Stimulated activated CD8-positive, alpha-beta memory T cell treated with anti-CD3 and anti-CD28 coated beads, Interleukin-4, amount 100 ng/mL, for 1 hour (primary cell): ENCODE measurements at places on chromosomes 7 and 10.

DNA sequence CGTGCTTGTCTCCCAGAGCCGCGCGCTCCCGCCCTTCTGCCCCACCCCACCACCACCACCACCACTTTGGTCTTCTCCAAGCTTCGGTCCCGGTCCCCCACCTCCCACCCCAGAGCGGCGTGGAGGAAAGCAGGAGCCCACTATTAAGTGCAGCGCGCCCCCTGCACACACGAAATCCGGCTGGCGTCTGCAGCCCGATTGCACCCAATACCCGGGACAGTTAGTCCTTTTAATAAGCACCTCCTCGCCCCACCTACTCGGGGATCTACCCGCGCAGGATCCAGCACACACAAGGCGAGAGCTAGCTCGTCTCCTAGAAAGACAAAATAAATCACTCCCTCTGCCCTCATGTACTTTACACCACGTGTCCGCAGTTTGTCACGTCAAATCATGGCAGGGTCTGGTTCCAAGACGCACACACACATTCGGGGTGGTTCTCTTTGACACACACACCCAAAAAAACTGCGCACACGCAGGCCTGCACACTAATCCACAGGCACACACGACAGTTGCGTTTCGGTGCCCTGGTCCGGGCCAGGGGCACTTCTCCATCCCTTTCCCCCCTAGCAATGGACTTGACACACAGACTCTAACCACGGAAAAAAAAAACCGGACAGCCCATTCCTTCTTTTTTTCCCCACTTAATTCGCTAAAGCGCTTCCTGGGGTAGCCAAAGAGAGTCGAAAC is 1.6 kb downstream of the SFMBT2 start:
- DNase-seq: no peak

GRCh38 chr10:109914966-109915365 is 8.3 kb downstream of the XPNPEP1 start:
- no peak for DNase-seq

- no peak for DNase-seq
These were observed 36.3 kb upstream of the IL15RA start for GRCh38 chr10:6013413-6014192.

DNA sequence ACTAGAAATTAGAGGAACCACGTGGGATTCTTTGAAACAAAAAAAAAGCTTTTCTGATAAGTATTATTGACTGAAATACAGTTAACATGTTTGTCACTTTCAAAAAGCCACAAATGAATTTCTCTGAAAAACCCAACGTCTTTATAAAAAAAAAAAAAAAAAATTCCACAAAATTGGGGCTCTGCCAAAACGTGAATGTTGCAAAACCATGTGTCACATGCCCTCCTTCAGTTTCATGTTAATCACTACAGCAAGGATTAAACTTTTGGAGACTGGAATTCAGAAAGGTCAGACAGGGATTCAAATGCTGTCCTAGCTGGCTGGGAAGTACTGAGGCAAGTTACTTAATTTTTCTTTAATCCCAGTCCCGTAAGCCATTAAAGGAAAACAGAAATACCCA is 278.0 kb upstream of the KLF14 start:
- DNase-seq: no peak

- DNase-seq: no peak
These were observed 8.1 kb upstream of the OLAH start for GRCh38 chr10:15035385-15036301.

DNA sequence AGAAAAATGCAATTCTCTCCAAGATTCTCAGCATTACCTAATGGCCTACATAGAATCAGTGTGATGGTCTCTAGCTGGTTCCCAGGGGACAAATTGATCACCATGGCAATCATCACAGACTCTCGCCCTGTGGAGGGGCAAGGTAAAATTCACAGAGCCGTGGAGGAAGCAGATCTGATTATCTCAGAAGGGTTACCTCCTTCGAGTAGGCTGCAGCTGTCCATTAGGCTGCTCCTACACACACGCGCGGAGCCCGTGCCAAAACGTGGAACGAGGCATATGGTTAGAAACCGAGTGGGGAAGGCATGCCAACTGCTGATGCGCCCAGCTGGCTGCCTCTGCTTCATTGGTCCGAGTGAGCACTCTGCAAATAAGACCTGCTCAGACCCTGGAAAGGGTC is 52.8 kb upstream of the PTER start:
- DNase-seq: no peak

- DNase-seq: no peak
These were observed 104.6 kb downstream of the HECW1 start for GRCh38 chr7:43217055-43217454.
